ENCODE measurements at places on chromosomes 5 and 9.

- DNase-seq, result no peak
Measured at GRCh38 chr5:35246900-35247647, 16.8 kb upstream of the PRLR start.

- no peak for DNase-seq
Measured at GRCh38 chr5:140358738-140359310, 1.2 kb upstream of the SLC4A9 start.

DNA sequence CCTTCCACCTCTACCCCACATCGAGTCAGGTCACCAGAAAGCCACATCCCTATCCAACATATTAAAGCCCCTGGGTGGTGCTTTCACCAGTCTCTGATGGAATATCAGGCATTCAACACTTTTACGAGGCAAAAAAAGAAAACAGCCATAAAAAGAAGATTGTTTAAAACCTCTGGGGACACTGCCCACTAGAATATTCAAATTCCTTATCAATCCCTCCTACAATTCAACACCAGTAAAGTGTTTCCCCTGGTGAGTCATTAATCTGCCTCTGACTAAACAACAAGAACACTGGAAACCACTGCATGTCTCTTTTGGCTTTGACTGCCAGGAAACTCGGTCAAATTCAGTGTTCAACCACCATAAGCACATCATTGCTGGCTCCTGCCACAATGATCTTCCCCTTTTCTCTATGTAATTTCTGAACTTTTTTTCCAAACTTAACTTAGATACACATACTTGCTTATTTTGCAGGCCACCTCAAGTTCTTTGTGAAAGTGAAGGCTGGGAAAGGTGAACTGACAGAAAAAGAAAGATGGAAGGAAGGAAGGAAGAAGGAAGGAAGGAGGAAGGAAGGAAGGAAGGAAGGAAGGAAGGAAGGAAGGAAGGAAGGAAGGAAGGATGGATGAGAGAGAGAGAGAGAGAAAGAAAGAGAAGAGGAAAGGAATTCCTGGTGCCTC, 105.3 kb downstream of the PAX5 start:
- DNase-seq, result no peak

- no peak for DNase-seq
Measured at GRCh38 chr5:77847129-77847460, 71.0 kb upstream of the TBCA start.

DNA sequence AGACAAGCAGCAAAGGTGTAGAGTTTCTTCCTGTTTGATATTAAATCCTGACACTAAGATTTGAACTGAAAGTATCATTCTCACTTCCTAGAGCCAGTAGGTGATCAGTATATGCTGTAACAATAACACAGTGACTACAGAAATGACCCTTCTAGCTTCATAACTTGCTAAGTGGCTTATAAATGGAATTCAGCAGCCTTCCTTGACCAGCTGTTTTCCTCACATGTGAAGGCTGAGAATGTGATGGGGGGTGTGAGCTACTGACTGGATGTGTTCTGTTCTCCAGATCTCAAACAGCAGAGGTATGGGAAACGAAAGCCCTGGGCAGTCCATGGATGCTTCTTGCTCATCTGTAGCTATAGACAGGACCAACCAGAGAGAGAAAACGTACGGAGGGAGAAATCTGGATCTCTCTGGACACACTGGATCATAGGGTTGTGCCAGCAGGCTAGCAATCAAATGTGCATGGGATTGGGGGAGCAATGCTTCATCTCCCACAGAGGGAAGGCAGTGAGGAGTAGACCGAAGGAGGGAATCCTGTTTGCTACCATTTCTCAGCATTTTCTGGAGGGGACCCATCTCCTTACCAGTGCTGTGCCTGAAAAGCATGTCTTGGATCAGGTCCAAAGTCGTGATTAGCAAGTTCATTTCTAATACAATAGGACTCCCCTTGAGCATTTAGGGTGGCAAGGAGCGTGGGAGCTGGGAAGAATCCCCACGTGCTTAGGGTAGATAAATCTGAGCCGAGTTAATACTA, 39.4 kb downstream of the TNFAIP8 start:
- no peak for DNase-seq

GRCh38 chr9:131804826-131805225, 65.0 kb upstream of the RAPGEF1 start:
- no peak for DNase-seq

DNA sequence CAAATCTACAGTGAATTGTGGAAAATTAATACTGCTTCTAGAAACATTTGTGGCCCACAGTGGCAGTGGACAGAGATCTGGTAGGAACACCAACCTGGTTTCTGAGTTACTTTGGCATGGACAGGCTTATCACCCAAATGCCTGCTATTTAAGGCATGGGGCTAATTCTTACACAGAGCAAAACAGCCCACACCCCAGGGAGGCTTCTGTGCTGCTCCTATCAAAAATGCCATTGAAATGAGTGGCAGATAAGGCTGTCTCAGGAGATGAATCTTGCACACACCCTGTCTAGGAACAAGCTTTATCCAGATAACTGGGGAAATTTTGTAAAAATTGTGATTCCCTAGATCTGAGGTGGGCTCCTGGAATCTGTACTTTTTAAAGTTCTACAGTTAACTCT, 307.1 kb downstream of the TLE1 start:
- no peak for DNase-seq

DNA sequence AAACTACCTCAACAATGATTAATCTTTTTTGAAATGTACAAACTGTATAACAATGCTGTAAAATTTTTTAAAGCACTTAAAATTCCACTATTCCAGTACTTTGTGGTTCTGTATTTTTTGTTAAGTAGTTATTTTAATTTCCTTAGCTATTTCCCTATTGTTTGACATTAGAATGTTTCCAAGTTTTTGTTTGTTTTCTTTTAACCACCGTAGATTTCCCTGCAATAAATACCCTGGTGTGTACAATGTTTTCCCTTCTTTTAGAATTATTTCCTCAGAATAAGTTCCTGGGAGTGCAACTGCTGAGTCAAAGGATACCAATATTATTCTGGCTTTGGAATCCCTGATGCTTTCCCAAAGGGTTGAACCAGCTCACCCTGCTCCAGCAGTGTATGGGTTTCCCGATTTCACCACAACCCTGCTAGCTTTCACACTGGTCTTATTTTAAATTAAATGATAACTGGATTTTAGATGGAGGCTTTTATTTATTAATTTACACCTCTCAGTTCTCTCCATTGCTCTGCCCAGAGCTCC, 20.6 kb upstream of the ANGPTL2 start:
- DNase-seq, result no peak

GRCh38 chr5:873328-873727, 19.3 kb downstream of the BRD9 start:
- peak; percentile 25 for DNase-seq

GRCh38 chr5:16051246-16051755, 128.3 kb downstream of the MARCHF11 start:
- no peak for DNase-seq

- no peak for DNase-seq
Measured at GRCh38 chr5:107554776-107555424, 115.8 kb downstream of the EFNA5 start.

DNA sequence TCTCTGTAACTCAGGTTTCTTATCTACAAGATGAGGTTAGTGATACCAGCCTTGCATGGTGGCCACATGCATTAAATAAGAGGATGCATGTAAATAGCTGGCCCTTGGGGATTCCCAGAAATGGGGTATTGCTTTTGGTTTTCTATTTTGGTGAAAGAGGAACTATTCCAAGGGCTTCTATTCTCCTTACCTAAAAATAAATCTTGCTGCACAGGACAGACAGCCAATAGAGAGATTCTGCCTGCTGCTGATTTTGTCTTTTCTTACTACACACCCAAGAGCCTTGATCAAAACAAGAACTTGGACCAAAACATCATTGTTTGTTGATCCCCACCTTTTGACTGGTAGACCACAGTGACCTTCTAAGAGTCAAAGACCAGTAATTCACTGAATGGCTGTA, 161.8 kb downstream of the PJA2 start:
- peak; percentile 16 for DNase-seq

DNA sequence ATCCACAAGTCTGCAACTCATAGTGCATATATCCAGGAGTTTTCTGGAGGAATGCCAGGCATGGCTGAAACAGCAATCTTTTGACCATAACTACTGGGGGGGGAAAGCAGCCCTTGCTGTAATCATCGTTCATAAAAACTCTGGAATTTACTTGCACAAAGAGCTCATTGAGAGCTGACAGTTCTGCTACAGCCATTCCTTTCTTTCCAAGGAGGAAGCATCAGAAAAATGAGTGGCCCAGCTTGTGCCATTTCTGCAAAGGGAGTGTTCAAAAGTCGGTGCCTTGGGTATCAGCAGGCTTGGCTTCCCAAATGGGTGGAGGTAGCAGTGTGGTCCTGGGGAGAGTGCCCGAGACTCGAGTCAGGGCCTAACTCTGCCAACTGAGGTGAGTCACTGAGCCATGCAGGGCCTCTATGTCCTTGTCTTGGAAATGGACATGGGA, 101.5 kb downstream of the GCNT1 start:
- DNase-seq, result no peak

- DNase-seq, result no peak
Measured at GRCh38 chr9:121860744-121861143, 209.3 kb downstream of the DAB2IP start.

- no peak for DNase-seq
Measured at GRCh38 chr5:172886974-172887501, 53.0 kb downstream of the ERGIC1 start.

DNA sequence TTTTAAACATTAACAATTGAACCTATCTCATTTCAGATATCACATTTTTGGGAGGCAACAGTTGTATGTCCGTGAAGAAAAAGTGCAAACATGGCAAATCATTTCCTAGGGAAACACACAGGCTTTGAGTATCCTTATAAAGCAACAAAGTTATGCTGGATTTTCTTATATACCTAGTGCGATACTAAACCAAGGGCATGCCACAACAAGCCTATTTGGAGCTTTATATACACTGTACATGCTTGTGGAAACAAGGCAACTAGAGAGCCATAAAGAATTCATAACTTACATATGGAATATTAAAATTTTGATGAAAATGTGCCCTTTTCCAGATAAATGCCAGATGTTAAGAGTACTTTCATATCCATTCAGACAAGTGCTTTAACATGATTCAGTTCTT, 191.4 kb downstream of the DCP2 start:
- DNase-seq, result no peak

DNA sequence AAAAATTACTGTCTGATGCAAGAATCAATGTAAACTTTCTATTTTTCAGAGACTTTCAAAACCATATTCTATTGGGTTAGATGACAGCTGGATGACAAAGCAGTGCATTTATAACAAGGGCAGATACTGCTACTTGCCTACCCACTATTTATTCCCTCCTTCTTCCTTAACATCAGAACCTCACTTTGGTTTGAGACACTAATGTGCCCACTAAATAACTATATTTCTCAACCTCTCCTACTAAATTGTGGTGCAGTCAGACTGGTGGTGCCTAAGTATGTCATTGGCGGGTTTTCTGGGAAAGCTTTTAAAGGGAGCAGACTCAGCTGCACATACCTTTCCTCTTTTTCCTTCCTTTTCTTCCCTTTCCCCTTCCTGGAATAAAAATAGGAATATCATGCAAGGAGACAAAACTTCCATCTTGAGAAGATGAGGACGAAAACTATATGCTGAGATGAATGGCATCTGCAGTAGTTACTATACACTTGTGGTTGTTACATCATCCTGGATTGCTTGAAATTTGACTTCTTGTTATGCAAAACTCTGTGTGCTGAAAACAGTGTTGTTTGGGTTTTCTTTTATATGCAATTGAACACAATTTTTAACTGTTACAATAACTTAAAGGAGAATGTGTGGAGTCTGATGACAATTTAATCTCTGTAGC, 43.8 kb downstream of the PRR16 start:
- DNase-seq, result no peak

DNA sequence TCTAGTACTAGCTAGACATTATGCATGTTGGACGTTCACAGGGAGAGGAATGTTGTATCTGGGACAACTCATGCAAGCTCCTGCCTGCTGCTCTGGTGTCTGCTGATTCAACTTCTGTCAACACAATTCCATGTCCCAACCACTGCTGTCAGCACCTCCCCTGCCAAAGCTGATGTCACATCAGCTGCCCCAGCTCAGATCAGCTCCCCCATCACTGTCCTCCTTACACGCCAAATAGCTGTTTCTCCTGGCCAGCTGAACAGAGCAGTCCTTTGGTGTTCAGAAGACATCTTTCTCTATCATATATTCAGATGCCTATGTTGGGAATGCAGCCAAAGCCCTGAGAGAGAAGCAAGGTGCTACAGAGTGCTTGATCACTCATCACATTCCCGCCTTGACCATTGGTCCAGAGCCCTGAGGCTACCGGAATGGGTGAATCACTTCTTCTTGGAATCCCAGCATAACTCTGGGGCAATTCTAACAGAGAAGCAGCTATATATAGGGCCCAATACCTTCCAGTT, 223.3 kb downstream of the SEC61B start:
- DNase-seq, result no peak

DNA sequence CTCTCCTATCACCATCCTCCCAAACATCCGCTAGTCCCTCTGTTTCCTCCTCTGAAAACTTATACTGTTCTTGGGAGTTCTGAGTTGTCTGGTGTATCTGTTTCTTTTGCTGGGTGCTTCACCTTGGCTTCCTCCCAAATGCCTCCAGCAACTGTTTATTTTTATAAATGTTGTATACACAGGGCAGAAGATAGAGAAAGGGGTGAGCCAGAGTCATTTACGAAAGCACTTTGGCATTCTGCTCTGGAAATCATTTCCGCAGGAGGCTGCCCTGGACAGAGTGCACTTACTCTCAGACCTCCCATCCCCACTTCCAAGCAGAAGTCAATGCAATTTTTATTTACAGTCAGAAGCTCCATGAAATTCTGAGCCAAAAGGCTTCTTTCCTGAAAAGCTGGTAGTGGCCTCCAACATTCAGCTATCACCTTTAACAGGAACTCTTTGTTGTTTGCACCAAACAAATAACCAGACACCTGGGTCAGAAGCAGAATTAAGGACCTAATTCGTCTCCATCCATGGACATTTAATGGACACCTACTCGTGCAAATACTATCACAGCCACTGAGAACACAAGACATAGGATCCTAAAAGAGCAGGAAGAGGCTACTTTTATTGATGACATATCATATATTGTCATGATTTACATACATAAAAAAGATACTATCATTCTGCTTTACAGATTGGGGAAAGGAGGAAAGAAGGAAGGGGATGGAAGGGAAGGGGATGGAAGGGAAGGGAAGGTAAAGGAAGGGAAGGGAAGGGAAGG, 229.5 kb upstream of the PAPPA start:
- DNase-seq, result no peak

DNA sequence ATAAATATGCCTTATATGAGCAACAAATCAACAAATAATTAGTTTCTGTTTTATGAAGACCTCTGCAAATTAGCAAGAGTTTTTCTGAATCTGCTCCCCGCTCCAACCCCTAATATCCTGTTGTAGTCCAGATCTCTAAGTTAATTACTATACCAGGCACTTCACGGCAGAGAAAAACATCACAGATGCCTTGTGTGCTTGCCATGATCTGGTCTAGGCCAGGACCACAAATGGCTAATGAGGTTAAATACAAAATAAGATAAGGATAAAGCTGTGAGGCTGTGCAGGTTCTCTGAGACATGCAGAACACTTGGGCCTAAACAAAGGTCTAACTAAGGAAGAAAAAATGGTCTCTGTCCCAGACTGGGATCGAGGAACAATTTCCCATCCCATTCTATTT, 150.8 kb downstream of the SLIT3 start:
- DNase-seq, result no peak

- no peak for DNase-seq
Measured at GRCh38 chr5:64958757-64959391, 190.1 kb downstream of the CWC27 start.

GRCh38 chr5:173001229-173001841, 17.8 kb downstream of the ATP6V0E1 start:
- DNase-seq, result peak; percentile 56

Measured in GM12864 (cell line).